RPMI7951 (cell line): ENCODE measurements at places on chromosomes 16 and 17. TPM values are rescaled to one million over a fixed set of nuclear protein-coding genes. Genes with fewer than 3 reads are reported as not detected.

HCRT gene
- total RNA-seq = not detected in 2 replicates

DNA sequence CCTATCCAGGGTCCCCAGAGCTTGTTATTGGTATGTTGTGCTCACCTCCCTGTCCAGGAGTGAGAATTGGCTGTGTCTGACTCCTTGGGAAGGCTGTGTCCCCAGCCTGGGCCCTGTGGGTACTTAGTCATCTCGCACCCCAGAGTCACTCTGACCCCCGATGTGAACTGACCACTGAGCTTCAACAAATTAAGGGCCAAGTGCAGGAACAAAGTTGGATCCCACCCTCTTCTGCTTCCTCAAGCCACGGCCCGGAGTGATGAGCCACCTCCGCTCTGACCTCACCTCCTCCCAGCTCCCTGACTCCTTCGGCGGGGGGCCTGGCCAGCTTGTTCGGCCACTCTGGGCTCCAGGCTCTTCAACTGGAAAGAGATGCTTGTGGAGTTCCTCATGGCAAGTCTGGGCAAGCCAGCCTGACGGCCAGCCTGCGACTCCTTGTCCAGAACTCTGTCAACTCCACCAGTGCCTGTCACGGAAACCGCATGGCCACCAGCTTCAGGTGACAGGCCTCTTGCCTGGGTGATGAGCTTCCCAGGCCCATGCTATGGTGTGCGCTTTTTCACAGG, 22.3 kb upstream of the MPRIP start:
- DNase-seq = no peak

SHISA9 gene
- 0.10 and 0.12 TPM in 2 replicates for total RNA-seq

DNA sequence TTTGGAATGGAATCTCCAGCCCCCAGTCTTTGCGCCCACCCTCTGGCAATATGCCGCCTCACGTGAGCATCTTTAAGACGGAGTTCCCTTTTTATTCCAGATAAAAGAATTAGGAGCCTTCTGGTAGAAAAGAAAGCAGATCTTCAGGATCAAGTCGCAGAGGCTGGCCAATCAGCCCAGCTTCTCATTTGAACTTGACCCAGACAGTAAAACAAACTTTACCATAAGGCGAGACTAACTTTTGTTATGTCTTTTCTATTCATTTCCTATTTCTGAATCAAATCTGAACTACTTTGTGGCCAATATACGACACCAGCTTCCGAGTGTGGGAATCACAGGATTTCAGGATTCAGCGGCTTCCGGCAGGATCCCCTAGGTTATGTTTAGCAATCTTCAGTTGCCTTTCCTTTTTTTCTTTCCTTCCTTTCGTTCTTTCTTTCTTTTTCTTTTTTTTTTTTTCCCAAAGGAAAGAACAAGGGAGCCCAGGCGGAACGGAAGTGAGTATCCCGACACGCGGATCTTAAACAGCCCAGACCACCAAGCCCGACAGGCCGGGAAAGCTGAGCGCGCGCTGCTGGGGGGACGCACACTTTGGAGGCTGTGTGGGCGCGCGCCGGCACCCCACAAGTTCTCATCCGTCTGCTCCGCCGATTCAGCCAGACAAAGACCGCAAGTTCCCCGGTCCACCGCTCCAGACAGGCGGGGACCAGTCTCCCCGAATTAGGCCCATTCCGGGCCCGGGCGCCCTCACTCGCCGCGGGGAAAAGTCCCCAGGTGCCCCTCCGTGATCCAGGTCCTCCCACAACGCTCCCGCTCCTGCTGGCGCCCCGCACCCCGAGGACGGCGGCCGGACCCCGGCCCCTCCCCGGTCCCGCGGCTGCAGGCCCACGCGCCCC, 633 bp downstream of the TBC1D16 start:
- DNase-seq = peak; percentile 25

GRCh38 chr16:63289834-63290460, 1253.7 kb upstream of the CDH8 start:
- DNase-seq = peak; percentile 1

SLC16A5 gene
- total RNA-seq = 6.6 and 8.8 TPM in 2 replicates

DNA sequence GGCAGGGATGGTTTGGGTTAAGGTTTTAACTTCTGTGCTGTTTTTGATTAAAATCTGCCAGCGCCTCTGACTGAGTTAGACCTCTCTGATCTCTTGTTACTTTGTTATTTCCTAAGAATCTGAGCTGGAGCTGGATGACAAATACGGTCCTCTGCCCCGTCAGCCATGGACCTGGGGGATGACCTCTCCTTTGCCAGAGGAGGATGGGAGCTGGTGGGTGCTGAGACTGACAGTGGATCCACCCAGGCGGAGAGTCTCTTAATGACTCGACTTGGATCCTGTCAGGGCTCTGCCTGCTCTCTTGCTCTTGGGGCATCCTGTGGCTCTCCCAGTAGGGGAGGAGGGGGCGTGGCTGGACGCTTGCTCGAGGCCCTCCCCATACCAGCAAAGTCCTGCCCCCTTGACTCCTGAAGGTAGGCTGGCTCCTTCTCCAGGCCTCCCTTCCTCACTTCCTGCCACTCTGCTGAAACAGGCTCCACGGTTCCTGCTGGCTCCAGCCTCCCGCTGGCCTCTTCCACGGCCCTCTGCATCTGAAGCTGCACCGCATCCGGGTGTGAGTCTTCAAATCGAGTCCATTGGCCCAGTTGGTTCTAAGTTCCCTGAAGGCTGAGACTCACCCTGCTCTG, 24.8 kb upstream of the MAP3K14 start:
- peak; percentile 95 for DNase-seq

GRCh38 chr17:50221266-50221863, 19.9 kb upstream of the COL1A1 start:
- peak; percentile 77 for DNase-seq

- DNase-seq = no peak
Observed at GRCh38 chr17:78128551-78129350, at the start of gene TMC6. Gene TMC6, minus strand, starts transcription at chr17:78128755. Its CDS starts 1,923 bp downstream, at chr17:78126832.

GRCh38 chr17:38449364-38449763, 21.1 kb downstream of the ARHGAP23 start:
- no peak for DNase-seq

- DNase-seq = peak; percentile 24
Observed at GRCh38 chr16:24906199-24906808, 60.5 kb downstream of the SLC5A11 start.

DNA sequence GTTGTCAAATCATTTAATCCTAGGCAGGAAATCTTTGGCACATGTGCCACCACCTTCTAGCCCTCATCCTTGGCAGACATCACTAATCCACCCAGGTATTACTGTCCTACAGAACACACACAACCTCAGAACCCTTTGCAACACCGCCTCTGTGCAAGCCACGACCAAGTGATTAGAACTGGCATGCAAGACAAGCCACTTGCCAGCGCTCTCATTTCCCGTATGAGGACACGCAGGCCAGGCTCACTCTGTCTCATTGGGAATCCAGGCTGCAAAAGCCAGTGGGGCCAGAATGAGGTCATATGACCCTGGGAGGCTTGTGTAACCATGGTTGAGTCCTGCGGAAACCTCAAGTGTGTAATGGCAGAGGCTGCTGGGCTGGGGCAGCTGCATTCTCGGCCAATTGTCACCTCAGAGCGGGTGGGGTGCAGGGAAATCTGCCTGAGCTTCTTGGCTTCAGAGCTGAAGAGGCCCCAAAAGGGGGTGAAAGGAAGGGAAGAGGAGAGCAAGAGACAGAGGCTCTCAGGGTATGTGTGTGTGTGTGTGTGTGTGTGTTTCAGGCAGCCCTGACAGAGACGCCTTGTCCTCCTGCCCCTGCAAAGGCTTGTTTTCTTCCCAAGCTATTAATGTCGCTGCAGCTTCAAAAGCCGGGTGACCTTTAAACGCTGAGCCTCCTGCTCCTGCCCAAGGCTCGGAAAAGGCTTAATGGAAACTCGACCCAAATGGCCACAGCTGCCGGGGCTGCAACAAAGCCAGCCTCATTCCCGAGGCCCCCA, 43.2 kb upstream of the MRPS23 start:
- DNase-seq = peak; percentile 99

HBA2 gene
- not detected in 2 replicates for total RNA-seq

GRCh38 chr17:42675348-42675964, 1.3 kb downstream of the PLEKHH3 start:
- no peak for DNase-seq
